ENCODE measurements at places on chromosomes 5 and 9.

GRCh38 chr5:68433923-68434879 is 218.6 kb downstream of the PIK3R1 start:
- DNase-seq, result peak; percentile 79

DNA sequence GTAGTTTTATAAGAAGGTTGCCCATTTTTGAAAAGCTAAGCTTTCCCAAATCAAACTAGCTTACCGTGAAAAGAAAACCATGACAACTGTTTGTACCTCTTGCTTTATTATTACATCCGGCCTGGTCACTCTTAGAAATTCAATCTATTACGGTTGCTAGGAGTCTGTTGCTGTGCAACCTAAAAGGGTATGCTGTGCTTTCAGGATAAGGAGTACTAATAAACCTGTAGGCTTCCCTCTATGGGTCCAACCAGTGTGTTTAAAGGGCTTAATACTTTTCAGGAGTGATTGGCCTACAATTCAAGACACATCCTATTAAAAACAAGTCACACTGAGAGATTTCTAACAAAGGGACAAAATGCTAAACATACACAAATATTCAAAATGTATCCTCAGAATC is 27.1 kb downstream of the RFX3 start:
- no peak for DNase-seq

- no peak for DNase-seq
Observed at GRCh38 chr9:115327436-115328122, 209.6 kb upstream of the TNC start.

DNA sequence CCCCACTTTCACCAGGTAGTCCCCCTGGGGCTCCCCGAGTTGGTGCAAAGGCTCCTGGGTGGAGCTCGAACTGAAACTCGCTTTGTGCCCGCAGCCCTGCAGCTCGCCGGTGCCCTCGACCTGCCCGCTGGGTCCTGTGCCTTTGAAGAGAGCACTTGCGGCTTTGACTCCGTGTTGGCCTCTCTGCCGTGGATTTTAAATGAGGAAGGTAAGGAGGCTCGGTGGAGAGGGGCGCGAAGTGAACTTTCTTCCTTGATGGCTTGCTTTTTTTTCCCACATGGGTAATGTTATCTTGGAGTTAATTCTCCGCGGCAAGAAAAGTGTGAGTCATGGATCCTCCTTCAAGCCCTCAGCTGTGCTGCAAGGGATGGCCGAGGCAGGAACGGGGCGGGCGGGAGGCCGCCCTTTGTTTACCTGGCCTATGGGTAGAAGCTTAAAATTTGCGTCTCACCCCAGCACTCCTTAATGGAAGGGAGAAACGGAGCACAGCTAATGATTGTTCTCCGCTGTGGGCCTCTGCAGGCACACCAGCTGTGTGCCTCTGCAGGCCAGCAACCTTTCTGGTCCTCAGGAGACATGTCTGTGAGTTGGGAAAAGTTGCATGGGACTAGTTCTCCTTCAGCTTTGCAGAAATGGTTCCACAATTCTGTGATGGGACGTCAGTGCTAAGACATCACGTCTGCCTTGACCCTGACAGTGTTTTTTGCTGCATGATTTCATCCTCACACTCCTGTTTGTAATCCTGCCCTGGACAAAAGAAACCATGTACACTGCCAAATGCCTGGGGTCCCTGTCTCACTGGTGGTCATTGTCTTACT is 1.1 kb downstream of the MAMDC2 start:
- no peak for DNase-seq

GRCh38 chr5:163531272-163531671 is 25.9 kb downstream of the MAT2B start:
- no peak for DNase-seq

- DNase-seq, result no peak
Observed at GRCh38 chr5:150672237-150672883, 11.3 kb downstream of the MYOZ3 start.

- DNase-seq, result peak; percentile 81
Observed at GRCh38 chr9:126722922-126723806, 81.7 kb upstream of the ZBTB43 start.

DNA sequence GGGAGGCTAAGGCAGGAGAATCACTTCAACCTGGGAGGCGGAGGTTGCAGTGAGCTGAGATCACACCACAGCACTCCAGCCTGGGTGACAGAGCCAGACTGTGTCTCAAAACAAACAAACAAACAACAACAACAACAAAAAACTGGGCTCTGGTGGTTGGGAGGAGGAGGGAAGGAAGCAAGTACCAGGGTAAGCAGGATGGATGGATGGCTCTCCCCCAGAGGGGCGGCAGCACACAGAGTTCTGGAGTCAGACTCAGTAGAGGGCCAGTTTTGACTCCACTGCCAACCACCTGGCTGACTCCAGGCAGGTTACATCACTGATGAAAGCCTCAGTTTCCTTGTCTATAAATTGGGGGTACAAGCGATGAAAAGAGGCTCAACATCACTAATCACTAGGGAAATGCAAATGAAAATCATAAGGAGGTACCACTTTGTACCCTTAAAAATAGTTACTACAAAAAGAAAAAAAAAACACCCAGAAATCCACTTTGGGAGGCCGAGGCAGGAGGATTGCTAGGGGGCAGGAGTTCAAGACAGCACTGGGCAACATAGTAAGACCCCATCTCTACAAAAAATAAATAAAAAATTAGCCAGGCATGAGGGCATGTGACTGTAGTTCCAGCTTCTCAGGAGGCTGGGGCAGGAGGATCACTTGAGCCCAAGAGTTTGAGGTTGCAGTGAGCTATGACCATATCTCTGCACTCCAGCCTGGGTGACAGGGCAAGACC is 3.2 kb downstream of the SLC22A4 start:
- no peak for DNase-seq

- DNase-seq, result no peak
Observed at GRCh38 chr5:141493500-141494422, 4.9 kb downstream of the PCDHGC5 start.

DNA sequence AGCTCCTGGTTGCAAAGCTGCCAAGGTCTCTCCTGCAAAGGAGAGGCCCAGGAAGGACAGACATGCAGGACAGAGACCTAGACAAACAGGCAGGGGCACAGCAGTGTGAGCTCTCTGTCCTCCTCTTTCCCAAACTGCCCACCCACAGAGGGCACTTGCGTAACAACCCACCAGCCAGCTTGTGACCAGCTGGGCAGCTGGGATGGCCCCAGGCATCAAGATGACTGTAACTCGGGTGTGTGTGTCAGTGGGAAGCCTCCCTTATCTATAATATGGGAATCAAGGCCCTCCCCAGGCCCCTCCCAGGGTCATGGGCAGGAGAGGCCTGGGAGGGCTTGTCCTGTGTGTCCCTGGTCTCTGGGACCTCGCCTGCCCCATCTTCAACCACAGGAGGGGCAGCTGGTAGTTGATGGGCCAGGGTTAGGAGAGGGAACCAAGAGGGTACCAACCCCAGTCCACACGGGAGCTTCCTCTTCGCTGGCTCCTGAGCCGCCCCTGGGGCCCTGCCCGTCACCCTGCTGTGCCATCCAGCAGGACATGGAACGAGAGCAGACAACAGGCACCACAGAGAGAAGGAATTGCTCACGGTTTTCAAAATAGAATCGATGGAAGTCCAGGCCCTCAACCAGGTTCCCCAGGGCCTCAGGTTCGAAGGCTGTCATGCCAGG is 37.9 kb downstream of the SLC6A7 start:
- DNase-seq, result no peak

- DNase-seq, result no peak
Observed at GRCh38 chr5:35516271-35516670, 101.4 kb upstream of the SPEF2 start.

DNA sequence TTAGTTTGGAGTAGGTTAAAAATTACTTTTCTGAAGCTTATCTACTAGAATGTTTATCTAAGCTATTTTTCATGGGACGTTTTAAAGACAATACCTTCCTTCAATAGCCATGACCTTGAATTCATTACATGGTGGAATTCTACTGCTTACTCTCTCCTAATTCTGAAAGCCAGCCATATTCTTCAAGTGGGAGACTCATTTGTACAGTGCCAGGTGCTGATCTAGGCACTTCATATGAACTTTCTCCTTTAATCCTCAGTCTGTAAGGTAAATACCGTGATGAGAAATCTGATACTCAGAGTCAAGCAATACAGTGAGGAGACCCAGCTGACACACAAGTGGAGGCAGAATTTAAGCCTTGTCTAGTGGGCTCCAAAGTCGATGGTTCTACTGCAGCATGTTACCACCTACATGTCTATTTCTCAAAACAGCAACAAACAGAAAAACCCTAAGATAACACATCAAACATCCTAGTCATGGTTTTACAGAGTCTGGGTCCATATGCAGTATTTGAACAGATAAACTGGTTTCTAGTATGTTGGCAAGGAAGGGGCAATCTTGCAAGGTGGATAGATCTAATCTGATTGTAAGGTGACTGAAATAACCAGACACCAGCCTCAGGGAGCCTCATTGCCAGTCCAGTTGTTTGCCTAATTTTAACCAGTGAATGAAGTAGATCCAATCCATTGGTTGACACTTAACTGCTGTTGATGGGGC is 243.7 kb downstream of the PIK3R1 start:
- DNase-seq, result no peak

DNA sequence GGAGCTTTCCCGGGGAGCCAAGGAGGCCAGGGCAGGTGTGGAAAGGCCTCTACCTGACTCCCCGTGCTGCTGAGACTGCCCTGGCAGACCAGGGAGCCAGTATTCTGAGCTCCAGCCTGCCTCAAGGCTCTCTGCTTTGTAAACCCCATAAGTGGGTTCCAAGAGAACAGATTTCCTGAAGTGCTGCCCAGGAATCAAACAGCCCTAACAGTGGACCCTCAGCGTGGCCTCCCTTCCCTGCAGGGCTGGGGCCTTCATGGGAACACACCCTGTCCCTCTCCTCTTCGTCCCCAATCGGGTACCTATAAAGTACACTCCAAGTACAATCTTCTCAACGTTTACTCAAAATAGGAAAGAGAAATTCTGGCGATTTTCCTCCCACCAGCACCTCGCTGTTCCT is 252.5 kb downstream of the FSTL4 start:
- no peak for DNase-seq

DNA sequence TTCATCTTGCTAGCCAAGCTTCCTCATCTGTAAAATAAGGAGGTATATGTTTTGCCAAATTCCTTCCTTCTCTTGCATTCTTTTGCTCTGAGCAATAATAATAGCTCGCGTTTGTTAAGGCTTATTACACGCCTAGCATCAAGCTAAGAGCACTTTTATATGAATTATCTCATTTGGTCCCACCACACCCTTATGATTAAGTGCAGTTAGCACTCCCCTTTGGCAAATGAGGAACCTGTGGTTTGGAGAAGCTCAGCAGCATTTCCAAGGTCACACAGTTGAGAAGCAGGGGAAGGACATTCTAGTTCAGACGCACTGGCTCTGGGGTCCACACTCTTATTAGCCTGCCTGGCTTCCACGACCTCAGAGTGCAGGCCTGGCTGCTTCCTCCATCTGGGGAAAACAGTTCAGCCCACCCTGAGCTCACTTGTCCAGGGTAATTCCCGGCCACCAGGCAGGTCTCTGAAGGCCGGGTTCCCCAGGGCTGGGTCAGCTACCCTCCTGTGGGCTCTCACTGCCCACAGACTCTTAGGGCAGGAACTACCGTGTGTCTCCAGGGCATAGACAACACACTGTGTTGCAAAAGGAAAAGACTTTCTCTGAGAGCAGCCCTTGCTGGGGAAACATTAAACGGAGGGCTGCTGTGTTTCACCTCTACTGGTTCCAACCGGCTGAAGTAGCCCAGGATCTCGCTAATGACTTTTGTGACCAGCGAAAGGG is 9.9 kb upstream of the FBP1 start:
- DNase-seq, result no peak

DNA sequence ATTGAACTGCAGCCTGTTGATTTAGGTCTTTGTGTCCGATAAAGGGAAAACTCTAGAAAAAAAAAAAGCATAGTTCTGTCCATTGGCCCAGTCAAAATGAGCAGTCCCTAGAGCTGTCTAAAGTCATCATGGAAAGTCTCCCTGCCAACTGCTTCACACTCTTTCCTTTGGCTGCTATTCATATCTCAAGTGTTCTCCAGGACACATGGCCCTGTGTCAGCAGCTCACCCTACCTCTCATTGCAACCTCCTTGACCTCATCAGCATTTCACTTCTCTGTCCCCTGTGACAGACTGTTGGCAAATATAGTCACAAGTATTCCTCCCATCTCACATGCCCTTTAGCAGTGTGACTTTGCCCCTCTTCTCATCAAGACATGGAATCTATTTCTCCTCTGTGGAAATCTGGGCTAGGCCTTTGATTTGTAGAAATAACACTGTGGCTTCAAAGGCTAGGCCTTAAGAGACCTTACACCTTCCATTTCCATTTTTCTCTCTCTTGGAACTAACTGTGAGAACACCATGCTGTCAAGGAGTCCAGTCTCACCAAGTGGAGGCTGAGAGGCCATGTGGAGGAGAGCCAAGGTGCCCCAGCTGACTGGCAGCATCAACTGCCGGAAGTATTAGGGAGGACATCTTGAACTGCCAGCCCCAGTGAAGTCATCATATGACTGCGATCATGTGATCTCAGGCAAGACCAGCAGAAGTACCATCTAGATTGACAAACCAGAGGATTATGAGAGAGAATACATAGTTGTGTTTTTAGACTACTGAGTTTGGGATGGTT is 149.4 kb upstream of the TARS1 start:
- DNase-seq, result no peak

- no peak for DNase-seq
Observed at GRCh38 chr9:110140276-110140675, 67.7 kb downstream of the C9orf152 start.

- no peak for DNase-seq
Observed at GRCh38 chr9:84003246-84003645, 22.6 kb downstream of the RMI1 start.

- DNase-seq, result no peak
Observed at GRCh38 chr5:52822437-52822836, 34.7 kb downstream of the ITGA1 start.

DNA sequence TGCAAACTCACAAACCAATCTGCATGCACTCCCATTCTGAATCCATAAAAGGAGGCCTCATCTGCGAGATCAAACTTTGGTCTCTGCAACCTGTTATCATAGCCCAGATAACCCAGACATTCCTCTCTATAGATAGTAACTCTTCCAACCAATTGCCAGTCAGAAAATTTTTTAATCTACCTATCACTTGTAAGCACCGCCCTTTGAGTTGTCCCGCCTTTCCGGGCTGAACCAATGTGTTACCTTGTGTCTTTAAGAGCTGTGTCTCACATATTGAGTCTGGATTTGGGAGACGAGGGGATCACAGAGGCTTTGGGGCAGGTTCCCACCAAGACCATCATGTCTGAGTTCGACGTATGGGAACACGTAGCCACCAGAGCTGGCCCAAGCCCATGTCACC is 91.1 kb upstream of the PPP1R26 start:
- no peak for DNase-seq

DNA sequence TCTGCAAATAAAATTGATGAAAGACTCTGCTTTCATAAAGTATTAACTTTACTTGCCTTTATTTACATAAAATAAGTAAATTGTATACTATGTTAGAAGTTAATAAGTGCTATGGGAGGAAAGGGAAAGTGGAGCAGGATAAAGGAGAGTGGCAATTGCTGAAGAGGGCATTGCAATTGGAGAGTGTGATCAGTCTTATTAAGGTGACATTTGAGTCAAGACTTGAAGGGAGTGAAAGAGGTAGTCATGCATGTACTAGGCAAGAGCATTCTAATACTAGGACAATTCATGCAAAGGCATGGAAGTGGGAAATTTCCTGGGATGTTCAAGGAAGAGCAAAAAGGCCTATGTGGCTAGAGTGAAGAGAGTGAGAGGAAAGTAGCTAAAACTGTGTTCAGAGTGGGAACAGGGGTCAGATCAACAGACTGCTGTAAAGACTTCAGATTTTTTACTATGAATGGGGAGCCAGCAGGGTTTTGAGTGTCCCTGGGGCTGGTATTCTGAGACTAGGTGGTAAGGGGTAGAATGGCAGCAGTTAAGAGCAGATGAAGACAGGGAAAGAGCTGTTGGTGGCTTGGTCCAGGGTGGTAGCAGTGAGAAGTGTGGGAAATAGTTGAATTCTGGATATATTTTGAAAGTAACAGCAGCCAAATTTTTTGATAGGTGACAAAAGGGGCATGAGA is 182.3 kb upstream of the RIOK2 start:
- no peak for DNase-seq
